ENCODE measurements at places on chromosomes 6 and 20. TPM values are rescaled to one million over a fixed set of nuclear protein-coding genes. Genes with fewer than 3 reads are reported as not detected.

GRCh38 chr6:157892363-157892877 is 69.4 kb downstream of the SNX9 start:
- no peak overlapping the region for H3K27ac ChIP-seq
- no peaks in the 10 kb centered on the region for H3K27me3 ChIP-seq
- no peak for DNase-seq
- H3K4me1 ChIP-seq: no peaks in the 10 kb centered on the region
- no peaks in the 10 kb centered on the region for H3K36me3 ChIP-seq
- no peak overlapping the region for H3K4me3 ChIP-seq

- H3K27ac ChIP-seq: no peak overlapping the region
- H3K4me3 ChIP-seq: peak overlapping the region; percentile 76
- peaks cover 46% of the 10 kb centered on the region for H3K4me1 ChIP-seq
Measured at GRCh38 chr6:41639809-41640371, 1.6 kb downstream of the MDFI start.

DNA sequence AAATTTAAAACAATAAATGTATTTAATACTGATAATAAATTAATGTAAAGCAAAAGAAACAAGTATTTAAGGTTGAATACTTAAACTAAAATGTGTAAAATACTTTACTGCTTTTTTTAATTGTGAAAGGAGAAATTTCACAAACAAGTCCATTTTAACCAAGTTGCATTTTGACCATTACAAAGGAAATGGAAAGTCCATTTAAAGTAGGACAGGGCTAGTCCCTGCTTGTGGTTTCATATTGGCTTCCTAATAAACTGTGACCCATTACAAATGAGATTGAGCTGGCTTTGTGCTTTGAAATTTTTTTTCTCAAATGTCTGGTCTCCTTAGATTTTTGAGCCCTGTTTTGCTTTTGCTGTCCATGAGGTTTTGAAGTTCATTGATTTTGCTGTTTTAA is 527.6 kb downstream of the MAFB start:
- H3K4me1 ChIP-seq: no peaks in the 10 kb centered on the region
- H3K4me3 ChIP-seq: no peak overlapping the region
- DNase-seq: no peak
- no peaks in the 10 kb centered on the region for H3K36me3 ChIP-seq
- no peaks in the 10 kb centered on the region for H3K27me3 ChIP-seq

DNA sequence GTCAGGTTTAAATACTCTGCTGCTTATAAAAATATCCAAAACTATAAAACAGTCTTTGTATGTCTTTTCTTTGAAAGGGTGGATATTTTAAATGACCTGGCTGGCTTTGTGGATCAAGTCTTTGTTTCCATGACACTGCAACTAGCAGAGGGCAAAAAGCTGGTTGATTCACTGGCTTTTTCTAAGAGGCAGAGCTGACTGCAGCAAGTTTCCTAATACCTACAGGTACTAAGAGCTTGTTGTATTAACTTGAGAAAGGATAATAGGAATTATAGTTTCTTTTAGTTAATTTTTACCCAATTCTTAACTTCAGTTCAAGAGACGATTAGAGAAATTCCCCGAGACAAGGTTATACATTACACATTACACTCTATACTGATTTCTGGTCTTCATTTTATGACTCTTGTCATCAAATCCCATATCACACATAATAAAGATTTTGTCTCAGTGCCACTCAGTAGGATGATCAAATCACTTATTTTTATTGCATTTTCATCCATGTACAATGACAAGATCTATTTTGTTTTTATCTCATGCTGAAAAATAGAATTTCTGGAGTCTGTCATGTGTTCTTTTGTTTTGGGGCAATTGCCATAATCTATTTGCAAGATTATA is 120.1 kb upstream of the RIMS1 start:
- H3K36me3 ChIP-seq: no peaks in the 10 kb centered on the region
- H3K27me3 ChIP-seq: no peaks in the 10 kb centered on the region
- H3K27ac ChIP-seq: no peak overlapping the region
- peak; percentile 23 for DNase-seq
- no peak overlapping the region for H3K4me3 ChIP-seq

ALDH8A1 gene
- total RNA-seq: not detected

Data from neural progenitor cell (in vitro differentiated cells).